ENCODE measurements at places on chromosomes 1 and 21. TPM values are rescaled to one million over a fixed set of nuclear protein-coding genes. Genes with fewer than 3 reads are reported as not detected.

The LRRC3 gene
- total RNA-seq, result not detected

The GNAT2 gene
- 0.11 TPM for total RNA-seq

The GALE gene
- total RNA-seq, result 34.2 TPM

The SLC30A10 gene
- total RNA-seq, result not detected

The ZBTB48 gene
- 12.7 TPM for total RNA-seq

The PLXNA2 gene
- 29.9 TPM for total RNA-seq

The KRTAP13-1 gene
- not detected for total RNA-seq

GRCh38 chr1:14725695-14726094, 127.2 kb downstream of the KAZN start:
- no peak overlapping the region for H3K27ac ChIP-seq
- no peak for DNase-seq
- H3K4me1 ChIP-seq, result peaks cover 11% of the 10 kb centered on the region
- H3K36me3 ChIP-seq, result no peaks in the 10 kb centered on the region

- no peak overlapping the region for H3K27ac ChIP-seq
- H3K4me1 ChIP-seq, result peaks cover 10% of the 10 kb centered on the region
- no peak overlapping the region for H3K4me3 ChIP-seq
- no peaks in the 10 kb centered on the region for H3K36me3 ChIP-seq
- DNase-seq, result no peak
Measured at GRCh38 chr1:53517821-53518352, 58.7 kb downstream of the DMRTB1 start.

DNA sequence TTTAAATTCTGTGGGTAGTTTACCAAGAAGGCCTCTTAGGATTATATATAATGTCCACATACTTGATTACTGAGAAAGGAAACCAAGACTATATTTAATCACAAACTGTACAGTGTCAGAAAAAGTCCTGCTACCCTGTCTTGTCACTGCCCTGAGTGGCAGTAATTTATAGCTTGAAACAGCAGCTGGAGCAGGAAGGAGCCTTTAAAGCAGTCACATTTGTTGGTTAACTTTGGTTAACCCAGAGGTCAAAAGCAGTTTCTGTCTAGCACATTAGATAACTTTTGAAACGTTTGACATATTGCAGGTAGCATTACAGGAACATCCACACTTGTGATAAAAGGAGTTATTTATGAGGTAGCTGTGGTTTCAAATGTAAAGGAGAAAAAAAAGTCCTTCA, 161.7 kb downstream of the ROR1 start:
- H3K27me3 ChIP-seq, result peaks cover 2% of the 10 kb centered on the region
- H3K36me3 ChIP-seq, result no peaks in the 10 kb centered on the region
- no peak overlapping the region for H3K4me3 ChIP-seq
- DNase-seq, result no peak
- H3K27ac ChIP-seq, result no peak overlapping the region

- H3K27ac ChIP-seq, result no peak overlapping the region
- no peaks in the 10 kb centered on the region for H3K36me3 ChIP-seq
- H3K27me3 ChIP-seq, result peaks cover 8% of the 10 kb centered on the region
- DNase-seq, result peak; percentile 18
- peaks cover 11% of the 10 kb centered on the region for H3K4me1 ChIP-seq
- H3K4me3 ChIP-seq, result no peak overlapping the region
Measured at GRCh38 chr1:84271441-84272151, 29.9 kb upstream of the SAMD13 start.

DNA sequence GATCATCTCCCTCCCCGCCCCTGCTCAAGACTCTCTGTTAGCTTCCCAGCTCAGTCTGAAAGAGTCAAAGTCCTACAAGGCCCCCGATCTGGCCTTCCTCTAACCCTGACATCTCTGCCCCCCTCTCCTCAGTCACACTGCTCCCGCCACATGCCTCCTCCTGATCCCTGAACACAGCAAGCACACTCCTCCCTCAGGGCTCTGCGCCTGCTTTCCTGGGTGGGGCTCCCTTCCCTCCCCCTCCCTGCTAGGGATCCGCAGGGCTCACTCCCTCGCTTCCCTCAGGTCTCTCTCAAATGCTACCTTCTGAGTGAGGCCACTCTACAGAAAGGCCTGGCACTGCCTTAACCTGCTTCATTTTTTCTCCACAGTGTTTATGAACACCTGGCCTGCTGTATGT, 5.7 kb upstream of the GALE start:
- H3K4me3 ChIP-seq, result no peak overlapping the region
- DNase-seq, result no peak
- H3K27me3 ChIP-seq, result peaks cover 1% of the 10 kb centered on the region
- H3K36me3 ChIP-seq, result no peaks in the 10 kb centered on the region
- H3K4me1 ChIP-seq, result peaks cover 15% of the 10 kb centered on the region
- no peak overlapping the region for H3K27ac ChIP-seq

GRCh38 chr1:109184687-109185086, 29.0 kb upstream of the SARS1 start:
- H3K27me3 ChIP-seq, result peaks cover 7% of the 10 kb centered on the region
- H3K36me3 ChIP-seq, result peaks cover 5% of the 10 kb centered on the region
- H3K4me1 ChIP-seq, result peaks cover 25% of the 10 kb centered on the region
- H3K4me3 ChIP-seq, result no peak overlapping the region
- no peak overlapping the region for H3K27ac ChIP-seq
- no peak for DNase-seq

DNA sequence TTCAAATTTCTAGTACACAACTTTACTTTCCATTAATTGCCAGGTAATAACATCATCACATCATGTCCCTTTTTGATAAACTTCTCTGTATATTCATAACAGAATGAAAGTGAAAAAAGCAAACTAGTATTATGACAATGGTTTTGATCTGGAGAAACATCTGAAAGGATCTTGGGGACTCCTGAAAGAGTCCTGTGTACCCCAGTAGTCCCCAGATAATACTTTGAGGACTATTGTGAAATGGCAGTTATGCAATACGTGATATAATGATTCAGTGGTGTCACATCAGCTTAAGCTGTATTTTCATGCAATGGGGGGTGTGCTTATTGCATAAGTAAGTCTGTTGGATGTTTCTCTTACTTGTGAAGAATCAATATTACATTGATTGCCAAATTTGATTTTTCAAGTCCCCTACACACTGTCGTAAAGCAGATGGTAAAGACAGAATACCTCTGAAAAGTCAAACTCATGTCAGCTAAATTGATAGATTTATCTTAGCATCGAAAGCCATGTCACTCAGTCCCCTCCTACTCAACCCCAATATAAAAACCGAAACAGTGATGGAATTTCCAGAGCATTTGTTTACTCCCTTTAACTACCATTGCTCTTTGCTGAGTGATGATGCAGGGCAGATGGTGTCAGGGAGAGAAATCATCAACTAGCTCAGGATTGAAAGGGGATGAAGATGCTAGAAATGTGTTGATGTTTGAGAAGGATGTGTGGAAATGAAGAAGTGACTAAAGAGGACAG, 146.7 kb upstream of the C1orf105 start:
- peaks cover 53% of the 10 kb centered on the region for H3K4me1 ChIP-seq
- no peak overlapping the region for H3K27ac ChIP-seq
- no peak overlapping the region for H3K4me3 ChIP-seq
- DNase-seq, result no peak

DNA sequence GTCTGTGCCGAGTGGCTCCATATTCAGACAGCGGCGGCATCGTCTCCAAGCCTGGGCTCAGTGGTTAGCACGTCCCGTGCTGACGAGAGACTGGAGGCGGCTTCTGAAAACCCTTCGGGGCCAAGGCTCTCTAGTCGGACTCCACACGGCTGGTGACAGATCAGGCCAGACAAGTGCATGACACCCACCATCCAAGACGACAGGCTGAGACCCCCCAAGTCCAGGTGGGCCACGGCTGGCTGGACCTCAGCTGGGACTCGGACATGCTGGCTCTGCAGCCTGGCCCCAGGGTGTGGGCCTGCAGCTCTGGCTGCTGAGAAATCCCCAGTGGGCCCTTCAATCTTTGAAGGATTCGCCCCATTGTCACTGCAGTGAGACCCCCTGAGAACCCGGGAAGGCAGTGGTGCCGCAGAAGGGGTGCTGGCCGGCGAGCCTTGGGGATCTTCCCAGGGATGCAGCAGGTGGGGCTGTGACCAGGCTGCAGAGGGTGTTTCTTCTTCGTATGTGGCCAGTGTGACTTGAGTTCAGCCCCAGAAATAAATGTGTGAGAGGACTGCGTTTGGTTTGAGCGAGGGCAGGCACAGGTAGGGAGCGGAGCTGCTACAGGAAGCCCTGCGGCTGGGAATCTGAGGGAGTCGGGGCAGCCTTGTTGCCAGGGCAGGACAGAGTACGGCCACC, 15.9 kb upstream of the SLC19A1 start:
- H3K36me3 ChIP-seq, result peaks cover under 1% of the 10 kb centered on the region
- H3K27me3 ChIP-seq, result peaks cover 16% of the 10 kb centered on the region
- H3K27ac ChIP-seq, result no peak overlapping the region

DNA sequence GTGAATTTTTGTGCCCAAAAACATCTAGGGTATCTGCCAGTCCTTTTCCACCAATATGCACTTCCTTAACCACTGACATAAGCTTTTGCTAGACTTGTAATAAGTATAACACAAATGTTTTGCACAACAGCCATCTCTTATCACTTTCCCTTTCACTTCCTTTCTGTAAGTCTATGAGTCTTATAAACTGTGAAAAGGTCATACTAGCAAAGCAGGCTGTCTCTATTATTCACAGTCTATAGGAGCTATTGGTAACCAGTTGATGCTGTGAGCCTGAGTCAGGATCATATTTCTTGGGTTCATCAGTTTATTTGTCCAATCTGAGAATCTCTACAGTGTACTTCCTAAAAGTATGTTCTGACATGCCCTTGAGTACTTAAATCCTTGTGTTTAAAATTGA, 172.6 kb downstream of the CHRM3 start:
- peaks cover 11% of the 10 kb centered on the region for H3K4me1 ChIP-seq
- peak overlapping the region; percentile 37 for H3K4me3 ChIP-seq
- H3K27me3 ChIP-seq, result no peaks in the 10 kb centered on the region

DNA sequence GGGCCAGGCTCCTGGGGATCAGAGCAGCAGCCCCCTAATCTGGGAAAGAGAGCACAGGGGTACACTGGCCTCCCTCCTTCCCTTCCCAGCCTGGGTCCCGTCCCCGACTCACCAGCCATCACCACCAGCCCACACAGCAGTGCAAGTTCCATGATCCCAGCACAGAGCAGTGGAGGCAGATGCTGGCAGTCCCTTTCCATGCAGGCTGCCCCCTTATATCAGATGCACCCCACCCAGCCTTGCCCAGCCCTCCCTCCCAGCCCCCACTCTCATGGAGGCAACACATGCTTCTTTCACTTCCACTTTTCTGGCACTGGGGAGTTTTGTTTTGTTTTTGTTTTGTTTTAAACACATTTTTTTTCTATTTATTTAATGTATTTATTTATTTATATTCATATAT, at the start of gene PLA2G2D:
Gene PLA2G2D (minus strand): TSS at position 190 of the 400 bp plus-strand sequence. CDS start 38 bp downstream, at position 152.
- no peak for DNase-seq
- no peak within 1 kb of the TSS for H3K4me3 ChIP-seq
- 0 out of 2 replicates have a peak, but pooled peaks cover 2% of the 10 kb centered on the region for H3K4me1 ChIP-seq
- H3K27me3 ChIP-seq, result peaks cover 40% of the 10 kb centered on the region

- H3K4me1 ChIP-seq, result peaks cover 32% of the 10 kb centered on the region
- H3K4me3 ChIP-seq, result no peak overlapping the region
- H3K27me3 ChIP-seq, result peaks cover 9% of the 10 kb centered on the region
- no peak for DNase-seq
- no peak overlapping the region for H3K27ac ChIP-seq
- no peaks in the 10 kb centered on the region for H3K36me3 ChIP-seq
Measured at GRCh38 chr1:203130358-203130985, 2.9 kb downstream of the ADORA1 start.

- DNase-seq, result no peak
- H3K36me3 ChIP-seq, result no peaks in the 10 kb centered on the region
- no peaks in the 10 kb centered on the region for H3K4me1 ChIP-seq
- H3K4me3 ChIP-seq, result no peak overlapping the region
- H3K27me3 ChIP-seq, result no peaks in the 10 kb centered on the region
- H3K27ac ChIP-seq, result no peak overlapping the region
Measured at GRCh38 chr1:56222914-56223540, 356.3 kb downstream of the PLPP3 start.

DNA sequence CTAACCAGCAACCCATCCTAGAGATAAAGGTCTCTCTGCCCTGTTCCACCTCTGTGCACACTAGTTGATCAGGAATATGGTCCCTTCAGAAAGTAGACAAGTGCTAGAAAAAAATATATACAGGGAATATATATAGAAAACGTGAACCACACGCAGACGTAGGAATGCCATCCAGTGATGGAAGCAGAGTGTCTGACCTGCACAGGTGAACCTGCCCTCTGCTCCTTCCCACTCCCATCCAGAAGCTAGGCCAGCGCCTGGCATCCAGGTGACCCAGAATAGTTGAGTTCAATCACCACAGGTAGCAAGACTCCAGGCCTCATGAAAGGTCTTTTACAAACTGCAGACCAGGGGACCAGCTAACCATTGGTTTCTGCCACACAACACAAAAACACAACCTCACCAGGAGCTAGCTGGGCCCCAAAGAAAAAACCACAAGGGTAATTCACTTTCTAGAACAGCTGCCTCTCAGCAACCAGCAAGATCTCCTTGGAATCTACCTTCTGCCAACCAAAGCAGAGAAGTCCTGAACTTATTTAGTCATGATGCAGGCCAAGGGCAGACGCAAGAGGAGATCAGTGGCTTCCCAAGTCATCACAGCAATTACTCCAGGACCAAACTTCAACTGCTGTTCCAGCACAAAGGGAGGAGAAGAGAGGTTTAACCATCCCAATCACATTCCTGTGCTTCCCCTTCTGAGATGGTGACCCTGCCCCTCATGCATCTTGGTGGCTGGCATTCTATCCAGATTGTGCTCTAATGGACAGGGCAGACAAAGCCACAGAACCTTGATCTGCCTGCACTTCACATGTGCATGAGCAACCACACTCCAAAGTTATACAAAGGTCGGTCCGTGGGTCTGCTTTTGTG, 53.0 kb downstream of the GPR161 start:
- H3K4me3 ChIP-seq, result no peak overlapping the region
- H3K36me3 ChIP-seq, result peaks cover 4% of the 10 kb centered on the region
- no peak for DNase-seq
- peaks cover 4% of the 10 kb centered on the region for H3K27me3 ChIP-seq
- peaks cover 41% of the 10 kb centered on the region for H3K4me1 ChIP-seq
- H3K27ac ChIP-seq, result peak overlapping the region; percentile 10

- no peaks in the 10 kb centered on the region for H3K27me3 ChIP-seq
- no peaks in the 10 kb centered on the region for H3K36me3 ChIP-seq
- H3K27ac ChIP-seq, result peak within 1 kb of the TSS; percentile 96
- peaks cover 40% of the 10 kb centered on the region for H3K4me1 ChIP-seq
- H3K4me3 ChIP-seq, result peak within 1 kb of the TSS; percentile 99
Measured at GRCh38 chr1:184974056-184974836, at the start of gene NIBAN1. NIBAN1 (minus strand) TSS chr1:184974508; CDS start chr1:184974356, 152 bp downstream.

DNA sequence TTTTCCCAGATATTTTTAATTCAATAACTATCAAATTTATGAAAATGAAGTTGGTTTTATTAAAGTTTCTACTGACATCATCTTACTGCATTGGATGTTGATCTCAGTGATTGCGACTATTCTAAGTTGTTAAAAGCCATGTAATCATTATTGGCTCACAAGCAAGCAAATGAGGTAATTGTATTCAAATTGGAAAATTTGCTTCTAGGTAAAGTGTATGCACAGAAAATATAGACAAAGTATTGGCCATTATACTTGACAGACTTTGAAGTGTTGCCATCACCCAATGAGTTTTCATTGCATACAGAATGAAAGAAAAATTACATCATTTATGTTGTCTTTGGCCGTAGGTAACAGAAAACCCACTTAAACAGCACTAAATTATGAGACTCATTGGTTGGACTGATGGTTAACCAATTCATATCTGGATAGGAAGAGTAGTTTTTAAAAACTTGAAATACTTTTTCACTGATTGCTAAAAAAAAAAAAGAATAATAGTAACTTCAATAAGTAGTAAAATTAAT, 299.2 kb downstream of the USP25 start:
- H3K36me3 ChIP-seq, result no peaks in the 10 kb centered on the region
- H3K27me3 ChIP-seq, result peaks cover 4% of the 10 kb centered on the region
- H3K4me3 ChIP-seq, result no peak overlapping the region
- no peak for DNase-seq
- H3K27ac ChIP-seq, result no peak overlapping the region
- no peaks in the 10 kb centered on the region for H3K4me1 ChIP-seq

GRCh38 chr1:38077523-38078147, 31.0 kb upstream of the POU3F1 start:
- H3K27ac ChIP-seq, result no peak overlapping the region
- no peak overlapping the region for H3K4me3 ChIP-seq
- DNase-seq, result peak; percentile 3
- no peaks in the 10 kb centered on the region for H3K36me3 ChIP-seq

All from HFFc6 (cell line).